H1 (cell line): ENCODE measurements at places on chromosomes 3 and 15.

DNA sequence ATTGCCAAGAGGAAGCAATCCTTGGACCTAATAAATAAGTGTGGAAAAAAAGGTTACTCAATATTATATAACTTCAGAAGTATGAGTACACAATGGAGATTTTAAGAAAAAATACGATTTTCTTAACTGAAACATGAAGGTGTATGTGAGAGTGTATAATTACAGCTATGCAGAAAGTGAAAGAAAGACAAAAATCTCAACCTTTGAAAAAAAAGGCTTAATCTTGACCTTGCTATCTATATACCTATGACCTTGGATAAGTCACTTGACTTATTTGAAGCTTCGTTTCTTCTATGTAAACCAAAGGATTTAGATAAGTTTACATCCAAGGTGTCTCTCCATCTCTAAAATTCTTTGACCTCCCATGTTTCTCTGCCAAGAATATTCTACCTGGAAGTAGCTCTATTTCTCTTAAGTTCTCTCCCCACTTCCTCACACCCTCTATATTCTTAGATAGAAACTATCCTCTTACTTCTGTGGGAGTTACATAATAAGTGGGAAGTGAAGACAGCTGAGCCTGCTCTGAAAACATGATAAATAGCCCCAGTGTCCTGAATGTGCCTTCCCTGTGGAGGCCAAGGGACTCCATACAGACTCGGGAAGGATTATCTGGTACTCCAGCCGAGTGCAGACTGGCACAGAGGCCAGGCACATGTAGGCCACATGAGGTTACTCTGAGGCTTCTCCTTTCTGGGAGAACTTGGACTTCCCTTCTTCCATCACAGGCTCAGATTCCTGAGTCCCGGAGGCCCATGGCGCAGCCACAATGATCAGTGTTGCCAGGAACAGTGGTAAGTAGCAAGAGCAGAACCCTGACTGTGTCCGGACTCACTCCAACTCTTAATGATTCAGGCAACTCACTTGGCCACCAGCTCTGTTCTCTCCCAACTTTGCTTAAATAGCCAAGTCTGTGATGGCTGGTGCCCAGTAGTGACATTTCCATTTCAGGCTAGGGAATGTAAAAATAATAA is 166.8 kb upstream of the COL8A1 start:
- DNase-seq, result no peak

- DNase-seq, result no peak
These were observed 21.8 kb downstream of the RBPMS2 start for GRCh38 chr15:64753480-64754185.

GRCh38 chr3:170809007-170809974 is 60.7 kb downstream of the RPL22L1 start:
- DNase-seq, result no peak

DNA sequence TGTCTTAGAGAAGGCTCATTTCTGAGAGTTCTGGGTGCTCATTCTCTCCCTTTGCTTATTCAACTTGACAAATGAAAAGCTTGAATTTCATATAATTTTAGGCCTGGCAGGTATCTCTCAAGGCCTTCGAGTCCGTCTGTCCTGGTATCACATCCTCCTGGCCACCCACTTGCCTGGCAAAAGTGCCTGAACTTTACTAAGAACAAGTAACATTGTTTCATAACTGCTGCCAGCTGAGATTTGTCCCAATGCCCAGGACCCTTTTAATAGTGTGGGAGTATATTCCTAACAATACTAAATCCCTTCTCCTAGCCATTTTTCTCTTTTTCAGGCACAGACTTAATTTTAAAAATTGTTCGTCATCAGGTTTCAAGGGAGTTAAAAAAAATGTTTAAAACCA is 18.1 kb downstream of the LARP6 start:
- no peak for DNase-seq
